ENCODE measurements at places on chromosomes 6 and 20.

GRCh38 chr20:17456279-17456678 is 74.9 kb downstream of the BFSP1 start:
- DNase-seq, result no peak

GRCh38 chr6:165031502-165031901 is 277.9 kb downstream of the C6orf118 start:
- no peak for DNase-seq

GRCh38 chr6:32391505-32391904 is 15.5 kb downstream of the BTNL2 start:
- no peak for DNase-seq

- no peak for DNase-seq
These were observed 530 bp downstream of the TDP2 start for GRCh38 chr6:24666097-24666640.

- no peak for DNase-seq
These were observed 824.8 kb upstream of the FLRT3 start for GRCh38 chr20:15162079-15162647.

- no peak for DNase-seq
These were observed 105.1 kb upstream of the ADGRF1 start for GRCh38 chr6:47147175-47147727.

- DNase-seq, result no peak
These were observed 1158.7 kb upstream of the EYS start for GRCh38 chr6:66865771-66866170.

DNA sequence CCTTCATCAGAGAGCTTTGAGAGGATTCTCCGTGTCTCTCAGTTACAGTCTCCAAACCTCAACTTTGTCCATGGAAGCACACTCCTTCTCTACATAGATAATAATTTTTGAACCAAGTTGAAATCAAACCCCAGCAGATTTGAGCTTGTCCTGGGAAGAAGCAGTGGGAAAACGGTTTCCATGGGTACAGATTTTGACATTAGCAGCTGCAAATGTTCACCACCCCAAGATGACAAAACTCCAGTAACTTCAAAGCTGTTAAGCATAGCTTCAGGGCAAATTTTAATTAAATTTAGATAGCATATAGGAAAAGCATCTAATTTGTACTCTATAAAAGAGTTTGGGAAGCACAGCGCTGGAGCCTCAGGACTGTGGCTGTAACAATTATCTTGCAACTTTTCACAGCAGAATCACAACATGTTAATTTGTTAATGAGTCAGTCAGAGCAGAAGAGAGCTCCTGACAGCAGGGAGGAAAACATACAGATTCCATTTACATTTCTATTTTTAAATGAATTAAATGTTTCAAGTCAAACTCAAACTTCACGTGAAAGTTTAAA is 240.7 kb downstream of the BMP7 start:
- no peak for DNase-seq

DNA sequence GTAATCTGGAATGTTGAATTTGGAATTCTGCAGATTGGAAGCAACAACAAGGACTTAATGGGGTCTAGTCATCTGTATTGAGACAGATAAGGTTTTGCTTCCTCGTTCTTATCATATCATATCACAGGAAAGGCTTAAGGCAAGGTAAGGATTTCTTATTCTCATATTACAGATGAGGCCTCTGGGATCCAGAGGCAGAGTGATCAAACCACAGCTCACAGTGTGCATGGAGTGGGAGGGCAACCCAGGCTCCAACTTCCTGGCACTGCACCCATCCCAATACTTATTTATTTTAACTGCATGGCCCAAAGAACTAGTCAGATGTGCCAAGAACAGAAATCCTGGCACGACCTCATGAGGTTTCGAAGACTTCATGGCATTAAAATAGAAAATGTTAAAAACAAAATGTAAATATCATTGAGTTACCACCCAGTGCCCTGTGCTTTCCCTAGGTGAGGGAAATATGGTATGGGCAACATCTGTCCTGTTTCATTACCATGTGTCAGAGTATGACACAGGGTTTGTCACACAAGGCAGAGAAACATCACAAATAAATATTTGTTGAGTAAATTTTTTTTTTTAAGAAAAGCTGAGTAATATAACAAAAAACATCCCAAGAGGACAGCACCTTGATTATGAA is 191.9 kb downstream of the ISM1 start:
- DNase-seq, result no peak

DNA sequence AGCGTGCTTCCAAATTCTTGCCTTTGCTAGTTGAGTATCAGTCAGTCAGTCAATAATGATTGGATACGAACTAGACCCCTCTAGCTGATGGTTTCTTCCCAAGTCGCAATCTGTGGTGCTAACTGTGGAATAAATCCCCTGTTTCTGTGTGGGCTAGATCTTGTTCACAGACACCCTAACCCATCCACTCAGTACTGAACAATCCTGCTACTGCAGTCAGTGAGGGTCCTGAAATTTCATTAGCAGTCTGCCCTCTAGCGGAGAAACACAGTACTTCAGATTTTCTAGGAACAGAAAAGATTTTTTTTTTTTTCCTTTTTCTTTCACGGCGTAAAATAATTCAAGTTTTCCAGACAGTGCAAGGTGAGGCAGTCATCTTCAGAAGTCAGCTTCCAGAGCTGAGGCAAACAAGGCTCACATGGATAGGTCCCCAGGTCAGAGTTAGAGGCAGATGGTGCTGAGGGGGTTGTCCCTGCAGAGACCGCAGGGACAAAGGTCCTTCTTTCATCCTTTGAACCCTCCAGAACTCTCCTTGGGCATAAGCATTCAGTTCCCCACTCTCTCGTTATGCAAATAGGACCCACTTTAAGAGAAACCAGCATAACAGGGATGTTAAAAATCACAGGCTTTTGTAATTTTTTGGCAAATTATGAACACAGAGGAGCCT is 119.6 kb downstream of the SCML4 start:
- peak; percentile 36 for DNase-seq

- DNase-seq, result peak; percentile 7
These were observed 4.4 kb downstream of the AMD1 start for GRCh38 chr6:110878751-110879522.

- DNase-seq, result no peak
These were observed 73.7 kb upstream of the SLC22A23 start for GRCh38 chr6:3530515-3530914.

GRCh38 chr20:49320460-49320859 is 42.6 kb upstream of the ZNFX1 start:
- DNase-seq, result no peak

DNA sequence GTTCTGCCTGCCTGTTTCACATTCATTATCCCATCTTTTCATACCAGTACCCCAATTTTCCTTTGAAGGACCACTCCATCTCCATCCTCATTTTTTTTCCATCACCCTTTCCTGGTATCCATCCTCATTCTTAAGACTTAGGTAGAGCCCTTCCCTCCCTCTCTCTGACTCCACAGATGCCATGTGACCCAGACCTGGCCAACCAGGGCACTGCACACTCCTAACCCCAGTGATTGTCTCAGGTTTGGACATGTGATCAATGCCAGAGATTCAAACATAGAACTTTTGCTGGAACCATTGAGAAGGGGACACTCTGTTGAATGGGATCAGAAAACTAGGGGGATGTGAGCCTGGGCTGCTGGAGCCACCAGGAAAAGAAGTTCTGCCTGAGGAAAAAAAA is 39.1 kb upstream of the NFATC2 start:
- no peak for DNase-seq

DNA sequence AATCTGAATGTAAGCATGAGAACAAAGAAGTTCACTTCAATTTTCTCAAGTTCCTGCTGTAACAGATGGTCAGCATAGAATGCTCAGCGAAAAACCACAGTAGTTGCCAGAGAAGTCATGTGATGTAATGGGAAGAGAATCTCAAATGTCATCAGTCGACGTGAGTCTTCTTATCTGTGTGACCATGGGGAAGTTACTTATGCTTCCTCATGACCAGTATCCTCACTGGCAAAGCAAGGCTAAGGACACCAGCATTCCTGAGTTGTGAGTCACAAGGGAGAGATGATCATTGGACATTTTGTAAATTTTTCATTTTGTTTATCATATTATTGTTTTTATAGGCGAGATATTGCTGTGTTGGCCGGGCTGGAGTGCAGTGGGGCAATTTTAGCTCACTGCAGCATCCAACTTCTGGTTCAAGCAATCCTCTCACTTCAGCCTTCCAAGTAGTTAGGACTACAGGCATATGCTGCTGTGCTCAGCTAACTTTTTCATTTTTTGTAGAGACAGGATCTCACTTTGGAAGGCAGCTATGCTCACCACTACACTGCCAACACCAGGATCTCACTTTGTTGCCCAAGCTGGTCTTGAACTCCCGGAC is 21.9 kb downstream of the SGK1 start:
- DNase-seq, result no peak

DNA sequence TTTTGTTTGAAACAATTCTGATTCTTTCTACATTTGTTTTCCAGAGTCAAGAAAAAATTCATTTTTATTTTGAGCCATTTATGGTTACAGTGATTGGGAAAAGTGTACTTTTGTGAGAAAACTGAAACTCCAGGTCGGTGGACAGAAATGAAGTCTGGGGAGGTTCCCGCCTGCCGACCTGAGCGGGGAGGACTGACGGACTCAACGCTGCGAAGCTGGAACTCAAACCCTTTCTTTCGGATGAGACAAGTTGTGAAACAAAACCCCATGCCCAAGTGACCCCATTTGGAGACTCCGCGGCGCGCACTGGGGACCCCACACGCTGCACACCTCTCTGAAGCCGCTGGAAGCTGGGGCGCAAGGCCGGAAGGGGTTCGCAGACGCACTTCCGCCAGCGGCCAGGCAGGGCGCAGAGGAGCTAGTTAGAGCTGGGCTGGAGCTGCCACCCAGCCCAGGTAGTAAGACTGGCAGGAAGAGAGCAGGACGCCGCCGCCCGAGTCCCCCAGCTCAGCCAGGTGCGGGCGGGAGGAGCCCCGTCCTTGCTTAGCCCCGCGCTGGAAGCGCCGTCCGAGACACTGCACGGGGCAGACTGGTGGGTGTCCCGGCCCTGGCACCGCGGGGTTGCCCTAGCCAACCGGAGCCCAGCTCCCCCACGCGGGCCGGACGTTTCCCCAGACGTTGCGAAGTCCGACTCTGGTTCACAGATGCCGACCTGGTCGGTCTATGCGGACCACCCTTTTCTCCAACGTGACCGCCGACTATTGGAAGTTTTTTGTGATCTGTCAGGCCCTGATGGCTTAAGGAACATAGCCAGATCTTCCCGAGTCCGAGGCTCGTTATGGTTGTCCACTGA is 19.8 kb upstream of the ZSCAN16 start:
- DNase-seq, result peak; percentile 78

- DNase-seq, result no peak
These were observed 451.6 kb downstream of the CDKAL1 start for GRCh38 chr6:20985821-20986220.

GRCh38 chr20:50879649-50880550 is 51.3 kb downstream of the ADNP start:
- DNase-seq, result no peak

GRCh38 chr6:42292004-42292740 is 74.5 kb upstream of the MRPS10 start:
- peak; percentile 25 for DNase-seq

GRCh38 chr6:71886184-71887005 is at the start of gene RIMS1:
RIMS1 (plus strand) TSS chr6:71886550; CDS start chr6:71887024, 474 bp downstream.
- DNase-seq, result no peak

DNA sequence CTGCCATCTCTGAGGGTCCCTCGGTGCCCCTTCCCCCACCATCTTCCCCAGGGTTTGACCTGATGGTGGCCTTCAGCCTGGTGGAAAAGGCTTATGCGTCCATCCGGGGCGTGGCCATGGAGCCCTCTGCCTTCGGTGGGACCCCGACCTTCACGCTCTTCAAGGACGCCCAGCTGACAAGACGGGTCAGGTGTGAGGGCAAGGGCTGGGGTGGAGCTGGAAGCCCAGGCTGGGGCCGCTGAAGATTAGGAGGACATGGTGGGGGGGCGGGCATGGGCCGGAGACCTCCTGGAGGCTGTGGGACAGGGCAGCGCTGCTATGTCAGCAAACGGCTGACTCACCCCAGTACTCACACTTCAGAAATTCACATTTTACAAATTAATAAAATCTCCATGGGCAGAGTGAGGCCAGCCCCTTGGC is 23.5 kb downstream of the COL20A1 start:
- no peak for DNase-seq

DNA sequence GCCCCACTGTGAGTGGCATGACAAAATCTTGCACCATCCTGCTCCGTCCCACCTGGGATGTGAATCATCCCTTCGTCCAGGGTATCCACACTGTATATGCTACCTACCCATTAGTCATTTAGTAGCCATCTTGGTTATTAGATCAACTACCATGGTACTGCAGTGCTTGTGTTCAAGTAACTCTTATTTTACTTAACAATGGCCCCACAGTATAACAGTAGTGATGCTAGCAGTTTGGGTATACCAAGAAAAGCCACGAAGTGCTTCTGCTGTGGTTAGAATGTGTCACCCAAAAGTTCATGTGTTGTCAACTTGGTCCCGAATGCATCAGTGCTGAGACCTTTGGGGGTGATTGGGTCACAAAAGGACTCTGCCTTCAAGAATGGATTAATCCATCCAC is 11.7 kb downstream of the OSER1 start:
- no peak for DNase-seq

DNA sequence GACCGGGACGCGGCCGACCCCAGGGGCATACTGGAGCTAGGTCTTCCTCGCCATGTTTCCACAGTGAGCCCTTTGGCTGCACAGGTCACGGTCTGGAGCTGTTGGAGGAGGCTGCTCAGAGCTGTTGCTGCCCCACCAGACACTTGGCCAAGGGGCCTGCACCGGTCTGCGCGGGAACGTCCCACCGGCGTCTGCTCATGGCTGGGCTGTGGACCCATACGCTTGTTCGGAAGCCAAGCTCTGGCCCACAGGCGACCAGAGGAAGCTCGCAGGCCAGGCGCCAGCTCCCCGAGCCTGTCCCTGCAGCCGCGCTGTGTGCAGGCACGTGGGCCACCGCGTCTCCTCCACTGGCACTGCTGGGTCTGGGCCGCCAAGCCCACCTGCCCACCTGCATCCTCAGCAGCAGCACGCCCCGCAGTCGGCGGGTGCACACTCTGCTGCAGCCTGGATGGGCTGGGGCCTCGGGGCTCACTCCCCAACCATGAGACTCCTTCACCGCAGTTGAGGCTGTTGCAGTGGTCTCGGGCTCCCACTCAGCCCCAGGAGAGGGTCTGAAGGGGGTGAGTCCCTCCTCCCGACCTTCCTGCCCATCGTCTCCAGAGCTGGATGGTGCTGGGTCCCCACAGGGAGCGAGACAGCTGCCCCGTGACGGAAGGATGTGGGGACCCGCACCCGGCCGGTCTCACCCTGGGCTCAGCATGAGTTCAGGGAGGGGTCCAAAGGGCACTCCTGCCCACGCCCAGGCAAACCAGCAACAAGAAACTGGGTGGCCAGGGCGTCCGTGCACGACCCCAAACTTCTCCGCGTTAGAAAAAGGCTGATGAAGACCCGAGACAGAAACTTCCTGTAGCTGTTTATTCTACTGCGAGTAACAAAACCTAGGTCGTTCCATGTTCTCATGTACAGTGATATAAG is 15.5 kb upstream of the TCFL5 start:
- DNase-seq, result no peak

GRCh38 chr6:34585512-34586061 is 29.5 kb upstream of the SPDEF start:
- no peak for DNase-seq

- DNase-seq, result no peak
These were observed 105.0 kb downstream of the CD109 start for GRCh38 chr6:73800997-73801396.

GRCh38 chr6:12717356-12717755 is 789 bp downstream of the PHACTR1 start:
- no peak for DNase-seq
